ENCODE measurements at places on chromosomes 5 and 9.

- no peak for DNase-seq
Measured at GRCh38 chr5:169527066-169527465, 56.5 kb upstream of the SPDL1 start.

GRCh38 chr9:36865731-36866635, 168.1 kb downstream of the PAX5 start:
- no peak for DNase-seq

GRCh38 chr9:32839013-32839885, 55.9 kb downstream of the TMEM215 start:
- DNase-seq = no peak

GRCh38 chr5:10626473-10627013, 62.7 kb downstream of the ANKRD33B start:
- DNase-seq = no peak

DNA sequence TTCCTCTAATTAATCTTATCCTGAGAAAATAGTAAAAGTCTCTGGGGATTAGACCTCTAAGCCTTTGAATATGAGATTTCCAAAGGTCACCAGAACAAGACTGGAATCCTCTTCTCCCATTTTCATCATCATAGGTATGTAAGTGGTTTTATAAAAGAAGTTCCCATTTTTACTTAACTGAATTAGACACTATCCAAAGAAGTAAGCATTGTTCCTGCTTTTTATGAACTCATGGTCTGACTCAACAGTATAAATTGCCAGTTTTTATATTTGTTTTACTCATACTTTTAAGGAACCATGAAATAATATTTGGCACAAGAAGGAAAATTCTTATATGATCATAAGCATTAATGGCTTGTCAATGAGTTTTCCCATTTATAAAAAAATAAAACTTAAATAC, 167.1 kb upstream of the ADRA1B start:
- no peak for DNase-seq

DNA sequence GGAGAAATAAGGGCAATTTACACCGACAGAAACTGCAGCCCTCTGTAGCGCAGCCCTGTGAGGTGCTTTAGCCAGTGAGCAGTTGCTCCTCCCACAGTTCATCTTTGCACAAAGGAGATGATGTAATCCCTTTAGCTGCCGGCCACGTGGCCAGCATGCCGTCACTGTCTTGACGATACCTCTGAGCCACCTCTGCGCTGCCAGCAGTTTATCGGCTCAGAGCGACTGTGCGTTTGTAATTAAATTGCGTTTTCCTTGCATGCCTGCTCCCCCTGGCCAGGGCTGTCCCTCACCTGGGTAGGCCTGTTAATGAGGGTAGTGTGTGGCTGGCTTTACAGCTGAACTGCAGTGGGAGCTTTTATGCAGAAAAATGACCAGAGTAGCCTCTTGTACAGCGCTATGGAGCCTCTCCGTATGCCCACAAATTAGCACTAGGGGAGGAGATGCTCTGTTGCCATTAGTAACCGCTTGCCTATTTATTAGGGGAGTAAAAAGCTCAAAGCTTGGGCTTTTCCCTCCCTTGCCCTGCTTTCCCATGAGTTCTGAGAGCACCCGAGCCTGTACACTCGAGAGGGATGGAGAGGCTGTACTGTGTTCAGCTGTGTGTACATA, 107.0 kb downstream of the TRIO start:
- no peak for DNase-seq

- DNase-seq = no peak
Measured at GRCh38 chr5:44869928-44870327, 61.2 kb downstream of the MRPS30 start.

DNA sequence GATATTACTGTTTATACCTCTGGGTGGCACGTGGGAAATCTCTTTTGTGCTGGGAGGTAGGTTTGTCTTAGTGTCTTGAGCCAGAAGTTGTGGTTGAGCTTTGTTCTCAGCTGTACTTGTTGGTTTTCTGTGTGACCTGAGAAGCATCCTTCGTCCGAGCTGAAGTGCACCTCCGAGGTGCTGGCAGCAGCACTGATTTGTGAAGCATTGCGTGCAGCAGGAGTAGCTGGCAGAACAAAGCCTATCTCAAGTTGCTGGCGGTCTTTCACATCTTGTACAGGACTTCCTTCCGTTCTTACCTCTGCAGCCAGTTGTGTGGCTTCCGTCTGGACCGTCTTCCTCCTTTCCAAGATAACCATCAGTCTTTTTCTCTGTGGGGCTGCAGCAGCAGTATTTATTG, 4.3 kb downstream of the PRRC2B start:
- peak; percentile 81 for DNase-seq

DNA sequence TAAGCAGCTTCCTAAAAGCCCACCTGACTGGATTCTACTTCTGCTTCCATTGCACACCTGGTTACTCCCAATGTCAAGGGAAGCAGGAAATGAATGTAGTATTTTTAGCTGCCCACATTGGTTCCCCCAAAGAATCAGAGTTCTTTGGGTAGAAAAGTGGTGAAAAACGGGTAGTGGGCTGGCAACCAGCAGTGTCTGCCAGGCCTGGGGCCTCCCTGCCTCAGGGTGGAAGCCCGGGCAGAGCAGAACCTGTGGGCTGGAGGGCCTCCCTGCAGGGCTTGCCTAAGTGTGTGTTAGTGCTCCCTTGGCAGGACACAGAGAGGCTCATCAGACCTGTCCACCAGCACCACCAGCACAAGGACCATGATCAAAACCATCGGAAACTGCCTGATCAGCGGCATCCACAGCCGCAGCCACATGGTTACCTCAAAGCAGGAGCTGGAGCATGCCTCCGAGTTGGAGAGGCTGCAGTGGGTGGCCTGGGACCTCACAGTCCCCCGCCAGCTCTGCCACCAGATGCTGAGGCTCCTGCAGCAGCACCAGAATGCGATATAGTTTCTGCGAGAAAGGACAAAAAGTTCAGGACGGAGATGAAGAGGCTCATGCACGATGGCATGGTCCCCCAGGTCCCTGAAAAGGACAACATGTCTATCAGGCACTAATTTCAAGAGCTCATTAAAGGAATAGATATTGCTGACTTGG, 72.2 kb downstream of the PTPDC1 start:
- no peak for DNase-seq

DNA sequence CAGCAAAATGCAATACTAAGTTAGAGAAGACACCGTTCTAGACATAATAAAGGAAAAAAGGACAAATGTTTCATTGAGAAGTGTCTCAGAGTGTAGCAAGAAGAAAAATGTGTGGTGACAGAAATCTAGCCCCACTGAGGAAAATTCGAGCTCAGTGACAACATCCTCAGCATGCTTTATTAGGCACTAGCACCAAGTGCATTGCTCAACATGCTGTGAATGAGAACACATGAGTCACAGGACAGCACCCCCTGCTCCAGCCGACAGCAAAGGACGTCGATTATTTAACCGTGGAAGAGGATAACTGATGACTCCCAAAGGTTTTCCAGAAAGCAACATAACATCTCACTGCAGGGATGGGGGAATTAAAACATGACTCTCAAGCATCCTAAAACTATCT, 182.7 kb downstream of the GNAQ start:
- DNase-seq = no peak

- DNase-seq = no peak
Measured at GRCh38 chr9:34034698-34035065, 14.0 kb downstream of the UBAP2 start.

- DNase-seq = no peak
Measured at GRCh38 chr5:65816729-65817128, 94.7 kb downstream of the NLN start.

DNA sequence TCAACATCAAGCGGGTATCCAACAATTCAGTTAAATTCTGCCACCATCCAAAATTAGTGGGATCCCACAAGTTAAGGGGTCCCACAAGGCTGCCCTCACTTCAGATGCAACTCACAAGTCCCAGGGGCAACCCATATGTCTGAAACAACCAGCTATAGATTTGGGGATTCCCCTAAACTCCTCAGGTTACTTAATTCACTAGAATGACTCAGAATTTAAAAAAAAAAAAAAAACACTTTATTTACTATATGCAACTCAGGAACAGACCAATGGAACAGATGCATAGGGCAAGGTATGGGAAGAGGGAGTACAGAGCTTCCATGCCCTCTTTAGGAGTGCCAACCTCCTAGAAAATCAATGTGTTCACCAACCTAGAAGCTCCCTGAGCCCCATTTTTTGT, 15.1 kb downstream of the AUH start:
- DNase-seq = no peak

DNA sequence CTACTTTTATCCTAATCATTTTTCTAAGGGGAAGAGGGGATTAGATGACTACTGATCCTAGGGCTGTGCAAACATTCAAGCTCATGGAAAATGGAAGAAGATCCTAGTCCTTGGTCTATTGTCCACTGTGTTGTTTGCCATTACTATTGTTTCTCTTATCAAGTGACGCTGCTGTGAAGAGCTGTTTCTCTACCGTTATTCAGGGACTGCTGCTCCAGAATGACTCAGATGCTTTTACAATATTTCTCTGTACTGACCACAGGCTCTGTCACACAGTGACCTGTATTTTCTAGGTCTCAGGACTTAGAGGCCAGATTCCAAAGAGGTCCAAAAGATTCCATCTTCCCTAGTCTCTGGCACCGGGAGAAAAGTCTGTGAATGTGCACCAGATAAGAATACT, 159.5 kb upstream of the CHD1 start:
- no peak for DNase-seq

GRCh38 chr9:127426756-127427155, 2.6 kb downstream of the ZNF79 start:
- no peak for DNase-seq

- no peak for DNase-seq
Measured at GRCh38 chr9:20630241-20630943, 8.1 kb upstream of the MLLT3 start.

DNA sequence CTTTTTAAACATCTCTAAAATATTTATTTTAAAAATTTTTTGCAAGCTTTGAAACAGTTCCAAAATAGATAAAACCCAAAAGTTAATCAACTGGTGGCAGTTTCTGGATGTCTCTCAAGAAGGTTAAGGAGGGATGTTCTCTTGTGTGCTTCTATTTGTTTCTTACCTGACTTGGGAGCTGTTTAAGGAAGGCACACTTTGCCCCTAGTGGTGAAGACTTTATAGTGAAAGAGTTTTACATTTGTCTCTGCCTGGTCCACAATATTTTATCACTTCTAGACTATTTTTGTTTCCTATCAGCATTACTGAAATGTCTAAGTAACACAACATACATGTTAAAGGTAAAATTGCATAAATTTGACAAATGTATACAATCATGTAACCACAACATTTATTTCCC, 552.8 kb downstream of the SEMA5A start:
- DNase-seq = no peak

- no peak for DNase-seq
Measured at GRCh38 chr9:134203224-134203623, 38.9 kb upstream of the RNU6ATAC start.

- no peak for DNase-seq
Measured at GRCh38 chr9:134103391-134103998, 32.4 kb upstream of the WDR5 start.

DNA sequence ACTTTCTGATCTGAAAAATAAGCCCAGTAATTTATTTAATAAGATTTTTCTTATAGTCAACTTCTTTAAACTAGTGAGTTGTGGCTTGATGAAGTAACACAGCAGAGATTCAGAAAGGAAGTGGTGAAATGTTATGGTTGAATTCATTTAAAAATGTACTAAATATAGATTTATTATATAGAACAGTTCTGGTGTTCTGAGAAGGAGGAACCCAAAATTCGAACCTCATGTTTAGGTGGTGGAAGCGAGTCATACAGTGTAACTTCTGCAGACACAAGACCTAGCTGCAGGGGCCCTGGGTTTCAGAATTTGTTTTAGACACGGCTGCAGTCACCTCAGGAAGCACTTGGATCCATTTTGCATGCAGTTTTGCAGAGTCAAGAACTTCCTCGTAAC, 188.2 kb downstream of the TRIO start:
- no peak for DNase-seq

DNA sequence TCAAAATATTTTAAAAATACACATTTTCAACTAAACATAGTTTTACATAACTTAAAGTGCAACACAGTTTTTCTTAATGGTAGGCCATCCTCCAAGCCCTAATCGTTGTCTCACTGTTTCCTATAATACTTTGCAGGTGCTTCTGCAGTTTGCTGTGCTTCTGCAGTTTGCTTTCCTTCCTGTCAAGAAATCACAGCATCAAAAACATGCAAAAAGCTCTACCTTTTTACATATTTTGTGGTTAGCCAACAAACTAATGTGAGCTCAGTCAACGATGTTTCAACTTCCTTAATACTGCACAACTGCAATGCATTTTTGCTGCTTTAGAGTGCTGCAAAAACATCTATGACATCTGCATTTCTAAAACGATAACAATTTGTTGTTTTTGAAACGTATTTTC, 25.2 kb downstream of the EMB start:
- peak; percentile 64 for DNase-seq

- DNase-seq = no peak
Measured at GRCh38 chr9:95090023-95090791, 227.3 kb downstream of the FANCC start.

GRCh38 chr5:151523335-151523734, 67.8 kb downstream of the FAT2 start:
- peak; percentile 34 for DNase-seq

- no peak for DNase-seq
Measured at GRCh38 chr9:124029617-124030016, 18.0 kb downstream of the LHX2 start.

DNA sequence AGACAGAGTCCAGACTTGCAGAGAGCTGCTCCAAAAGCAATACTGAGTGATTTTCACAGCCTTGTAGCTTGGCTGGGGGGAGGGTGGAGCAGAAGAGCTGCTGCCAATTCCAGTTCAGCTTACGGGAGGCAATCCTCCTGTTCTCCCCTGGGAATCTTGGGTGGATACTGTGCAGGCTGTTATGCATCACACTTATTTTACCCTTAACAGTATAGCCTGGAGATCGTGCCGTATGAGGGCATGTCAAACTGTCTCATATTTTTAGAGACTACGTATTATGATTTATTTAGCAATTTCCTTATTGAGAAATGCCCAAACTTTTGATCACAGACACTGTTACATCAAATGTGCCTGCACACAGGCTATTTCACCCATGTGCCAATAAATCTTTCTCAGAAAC, 85.2 kb downstream of the BASP1 start:
- DNase-seq = no peak

DNA sequence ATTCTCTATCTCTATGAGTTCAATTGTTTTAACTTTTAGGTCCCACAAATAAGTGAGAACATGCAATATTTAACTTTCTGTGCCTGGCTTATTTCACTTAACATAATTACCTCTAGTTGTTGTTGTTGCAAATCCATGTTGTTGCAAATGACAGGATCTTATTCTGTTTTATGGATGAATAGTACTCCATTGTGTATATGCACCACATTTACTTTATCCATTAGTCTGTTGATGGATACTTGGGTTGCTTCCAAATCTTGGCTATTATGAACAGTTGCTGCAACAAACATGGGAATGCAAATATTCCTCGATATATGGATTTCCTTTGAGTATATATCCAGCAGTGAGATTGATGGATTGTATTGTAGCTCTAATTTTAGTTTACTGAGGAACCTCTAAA, 36.3 kb downstream of the MEGF9 start:
- no peak for DNase-seq

DNA sequence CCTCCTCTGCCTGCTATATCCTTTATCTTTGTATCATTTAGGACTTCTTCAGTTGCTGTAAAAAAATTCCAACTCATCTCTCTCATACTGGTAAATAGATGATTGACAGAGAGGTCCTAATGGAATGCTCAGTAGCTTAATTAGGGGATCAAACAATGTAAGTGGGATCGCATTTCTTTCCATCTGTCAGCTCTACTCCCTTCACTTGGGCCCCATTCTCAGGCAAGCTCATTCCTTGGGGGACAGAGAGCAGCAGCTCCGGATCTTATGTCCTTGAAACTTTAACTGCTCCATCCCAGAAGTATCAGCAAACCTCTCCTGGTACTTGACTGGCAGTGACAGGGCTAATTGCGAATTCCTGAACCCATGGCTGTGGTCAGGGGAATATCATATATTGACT, 146.7 kb downstream of the YTHDC2 start:
- no peak for DNase-seq

All from CD4-positive, alpha-beta T cell treated with Interleukin-12 subunit alpha and Interleukin-12 subunit beta, for 1 hour (primary cell).